WTC11 (cell line): ENCODE measurements at places on chromosomes 11 and 22.
A peak's percentile ranks its signal among the peaks of the same experiment; 100 is the strongest.

- peaks cover 4% of the 10 kb centered on the region; the same call in 1 of the 2 replicates for H3K4me1 ChIP-seq
- H3K4me3 ChIP-seq = no peak overlapping the region
- DNase-seq = no peak
- H3K27ac ChIP-seq = peak overlapping the region; percentile 50
Measured at GRCh38 chr11:68160100-68160695, 39.0 kb upstream of the CHKA start.

- no peak overlapping the region for H3K27ac ChIP-seq
- H3K4me3 ChIP-seq = no peak overlapping the region
- peaks cover 48% of the 10 kb centered on the region for H3K4me1 ChIP-seq
- no peak for DNase-seq
- no peaks in the 10 kb centered on the region for H3K27me3 ChIP-seq
Measured at GRCh38 chr22:39475902-39476301, 19.1 kb downstream of the MGAT3 start.

- DNase-seq = no peak
- no peak overlapping the region for H3K4me3 ChIP-seq
- no peak overlapping the region for H3K27ac ChIP-seq
- peaks cover 5% of the 10 kb centered on the region for H3K27me3 ChIP-seq
- no peaks in the 10 kb centered on the region for H3K36me3 ChIP-seq
Measured at GRCh38 chr11:115942011-115942410, 437.8 kb upstream of the CADM1 start.

DNA sequence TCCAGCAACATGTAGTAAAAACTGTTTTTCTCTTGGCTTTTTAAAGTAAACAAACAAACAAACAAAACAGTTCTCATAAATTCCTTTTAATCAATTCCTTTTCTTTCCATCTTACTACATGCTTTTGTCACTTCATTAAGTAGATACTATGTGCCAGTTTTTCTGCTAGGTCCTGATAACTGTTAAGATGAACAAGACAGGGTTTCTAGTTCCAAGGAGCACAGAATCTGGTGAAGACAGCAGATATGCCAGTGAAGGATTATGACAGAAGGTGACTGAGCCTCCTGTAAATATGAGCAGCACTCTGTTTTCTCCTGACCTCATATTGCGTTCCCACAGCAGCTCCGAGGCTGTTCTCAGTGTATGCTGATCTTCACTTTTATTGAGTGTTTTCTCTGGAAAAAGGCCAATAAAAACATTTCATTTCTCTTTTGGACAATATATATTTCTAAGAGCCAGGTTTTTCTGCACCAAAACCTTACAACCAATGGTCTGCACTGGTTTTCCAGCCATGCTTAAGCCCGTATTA is 45.8 kb downstream of the HEPHL1 start:
- H3K27me3 ChIP-seq = no peaks in the 10 kb centered on the region
- no peak for DNase-seq
- H3K4me3 ChIP-seq = no peak overlapping the region
- no peaks in the 10 kb centered on the region for H3K4me1 ChIP-seq
- no peaks in the 10 kb centered on the region for H3K36me3 ChIP-seq

- no peak overlapping the region for H3K27ac ChIP-seq
- H3K4me3 ChIP-seq = no peak overlapping the region
- 0 out of 2 replicates have a peak, but pooled peaks cover 4% of the 10 kb centered on the region for H3K4me1 ChIP-seq
- no peak for DNase-seq
- no peaks in the 10 kb centered on the region for H3K36me3 ChIP-seq
Measured at GRCh38 chr11:134599299-134599771, 187.3 kb upstream of the B3GAT1 start.
